ENCODE measurements at places on chromosomes 6 and 20.

DNA sequence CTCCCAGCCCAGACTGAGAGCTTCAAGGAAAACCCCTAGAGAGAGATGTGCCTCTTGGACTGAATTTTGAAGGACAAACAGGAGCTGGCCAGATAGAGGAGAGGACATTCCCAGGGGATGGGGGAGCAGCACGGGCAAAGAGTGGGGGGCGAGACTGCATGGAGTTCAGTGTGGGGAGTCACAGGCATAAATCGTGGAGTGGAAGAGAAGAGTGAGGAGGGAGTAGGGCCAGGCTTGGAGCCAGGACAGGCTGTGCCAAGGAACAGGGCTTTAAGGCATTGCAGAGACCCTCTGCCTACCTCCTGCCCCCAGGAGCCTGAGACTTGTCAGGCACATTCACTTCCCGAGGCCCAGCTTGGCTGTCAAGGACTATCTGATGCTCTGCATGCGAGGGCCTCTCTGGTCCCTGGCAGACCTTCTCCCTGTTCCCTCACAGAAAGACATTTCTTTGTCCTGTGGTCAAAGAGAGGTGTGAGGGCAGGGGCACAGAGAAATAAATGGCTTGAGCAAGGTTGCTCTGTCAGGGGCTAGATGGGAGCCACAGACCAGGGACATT is 5.2 kb upstream of the SLC22A7 start:
- DNase-seq = no peak

- no peak for DNase-seq
These were observed 32.3 kb upstream of the LY86 start for GRCh38 chr6:6556161-6556737.

DNA sequence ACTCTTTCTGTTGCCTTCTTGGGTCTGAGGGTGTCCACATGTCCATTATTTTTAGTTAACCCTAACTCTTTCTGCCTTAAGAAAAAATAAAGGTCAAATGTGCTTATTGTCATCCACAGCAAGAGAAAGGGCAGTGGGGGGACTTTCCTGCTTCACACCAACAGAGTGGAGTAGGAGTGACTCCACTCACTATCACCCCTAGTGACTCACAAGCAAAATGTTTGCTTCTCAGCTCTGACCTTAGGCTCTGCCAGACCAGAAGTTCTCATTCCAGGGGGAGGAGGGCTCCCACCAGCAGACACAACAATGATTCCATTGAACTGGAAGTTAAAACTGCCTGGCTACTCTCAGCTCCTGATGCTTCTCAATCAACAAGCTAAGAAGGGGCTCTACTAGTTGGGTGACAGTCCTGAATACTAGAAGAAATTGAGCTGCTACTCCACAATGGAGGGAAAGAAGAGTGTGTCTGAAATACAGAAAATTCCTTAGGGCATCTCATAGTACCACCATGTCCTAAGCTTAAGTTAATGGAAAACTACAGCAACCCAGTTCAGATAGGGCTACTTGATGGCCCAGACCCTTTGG is 83.9 kb upstream of the AFDN start:
- DNase-seq = no peak

GRCh38 chr6:150183105-150183504 is 40.3 kb downstream of the PPP1R14C start:
- DNase-seq = no peak

- no peak for DNase-seq
These were observed 19.0 kb downstream of the SENP6 start for GRCh38 chr6:75620381-75621304.

GRCh38 chr6:11804701-11805100 is 26.1 kb upstream of the ADTRP start:
- DNase-seq = no peak

GRCh38 chr20:18739751-18740166 is 73.8 kb upstream of the SCP2D1 start:
- DNase-seq = no peak

- DNase-seq = no peak
These were observed 96.5 kb upstream of the TBX18 start for GRCh38 chr6:84860920-84861319.

DNA sequence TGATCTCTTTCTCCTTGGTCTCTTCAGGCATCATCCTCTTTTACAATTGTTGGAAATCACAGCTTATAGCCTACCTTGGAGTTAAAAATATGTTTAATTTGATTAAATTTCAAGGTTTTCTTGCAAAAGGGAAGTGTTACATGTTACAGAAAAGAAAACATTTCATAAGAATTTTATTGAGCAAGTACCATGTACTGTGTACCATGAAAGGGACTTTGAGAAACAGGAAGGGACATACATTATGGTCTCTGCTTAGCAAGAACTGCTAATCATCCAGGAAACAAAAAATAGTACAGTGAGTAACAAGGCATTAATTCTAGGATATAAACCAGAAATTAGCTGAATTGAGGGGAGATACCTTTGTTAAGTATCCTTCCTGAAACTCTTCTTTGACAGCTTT is 145.3 kb upstream of the SPACA1 start:
- DNase-seq = no peak

DNA sequence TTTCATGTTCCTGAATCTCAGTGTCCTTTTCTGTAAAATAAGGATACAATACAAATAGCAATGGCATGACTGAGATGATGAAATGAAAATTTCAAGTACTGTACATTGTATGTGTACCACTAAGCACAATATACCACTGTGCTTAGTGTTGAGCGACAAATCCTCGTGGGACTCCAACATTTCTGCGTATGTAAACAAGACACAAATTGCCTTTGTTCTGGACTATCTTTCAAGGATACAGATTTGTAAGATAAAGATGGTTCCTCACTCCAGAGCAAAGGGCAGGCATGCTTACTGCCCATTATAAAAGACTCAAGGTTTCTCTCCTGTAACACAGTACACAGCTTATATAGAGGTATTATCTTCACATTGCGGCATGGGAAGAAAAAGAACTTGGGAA is 6.0 kb downstream of the RARS2 start:
- no peak for DNase-seq

DNA sequence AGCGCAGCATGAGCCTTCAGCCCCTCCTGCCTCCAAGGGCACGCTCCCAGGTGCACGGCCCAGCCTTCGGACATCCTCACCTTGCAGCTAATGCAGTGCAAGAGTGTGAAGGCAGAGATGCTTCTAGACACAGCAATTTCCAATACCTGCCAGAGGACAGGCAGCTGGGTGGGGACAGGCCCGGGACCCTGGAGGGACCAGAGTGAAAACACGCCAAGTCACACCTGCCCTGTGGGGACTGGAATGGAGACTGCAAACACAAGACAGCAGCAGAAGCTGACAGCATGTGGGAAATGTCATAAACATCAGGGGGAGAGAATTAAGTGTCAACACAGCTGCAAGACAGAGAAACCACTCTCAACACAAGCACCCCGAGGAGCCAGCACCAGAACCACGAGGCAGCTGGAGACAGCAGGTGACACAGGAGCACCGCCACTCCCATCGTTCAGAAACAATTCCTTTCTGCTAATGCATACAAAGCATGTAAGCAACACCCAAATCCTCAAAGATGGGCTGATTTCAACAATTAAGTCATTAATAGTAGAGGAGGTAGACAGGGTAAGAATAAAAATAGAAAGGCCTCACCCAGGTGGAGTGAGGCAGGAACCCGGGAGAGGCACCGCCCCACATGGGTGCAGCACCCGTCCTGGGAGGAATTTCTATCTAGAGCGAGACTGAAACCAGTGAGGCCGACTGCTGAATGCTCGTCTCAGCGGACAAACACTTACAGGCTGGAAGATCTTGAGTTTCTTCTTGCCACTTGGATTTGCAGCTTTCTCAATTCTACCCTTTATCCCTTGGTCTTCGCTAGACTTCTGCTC is 17.1 kb downstream of the DIDO1 start:
- no peak for DNase-seq

DNA sequence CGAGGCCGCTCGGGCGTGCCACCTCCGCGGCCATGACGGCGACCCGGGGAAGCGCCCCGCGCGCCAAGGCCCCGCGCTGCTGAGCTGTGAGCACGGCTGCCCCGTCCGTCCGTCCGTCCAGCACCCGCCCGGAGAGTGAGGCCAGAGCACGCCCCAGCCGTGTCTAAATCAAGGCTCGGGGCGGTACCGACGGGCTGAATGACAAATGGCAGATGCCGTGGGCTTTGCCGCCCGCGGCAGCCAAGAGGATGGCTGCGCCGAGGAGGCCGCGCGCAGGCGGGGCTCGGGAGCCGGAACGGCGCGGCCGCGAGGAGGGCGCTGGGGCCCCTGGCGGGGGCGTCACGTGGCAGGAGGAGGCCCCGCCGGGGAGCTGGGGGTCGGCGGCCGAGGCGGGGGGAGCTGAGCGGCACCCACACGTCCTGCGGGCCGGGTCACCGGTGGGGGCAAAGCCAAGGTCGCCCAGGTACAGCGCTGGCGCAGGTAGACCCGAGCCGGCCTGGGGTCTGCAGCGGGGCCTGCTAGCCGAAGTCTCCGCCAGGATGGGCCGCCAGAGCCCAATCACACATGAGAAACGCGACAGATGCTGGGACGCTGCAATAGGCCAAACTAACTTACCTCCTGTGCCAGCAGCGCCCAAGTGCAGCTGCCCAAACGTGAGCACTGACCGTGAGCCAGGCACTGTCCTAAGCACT is at the start of gene PLAGL1:
PLAGL1 (minus strand) TSS at position 140 of the 692 bp plus-strand sequence. CDS start 60,123 bp downstream, outside the sequence.
- DNase-seq = peak; percentile 27

DNA sequence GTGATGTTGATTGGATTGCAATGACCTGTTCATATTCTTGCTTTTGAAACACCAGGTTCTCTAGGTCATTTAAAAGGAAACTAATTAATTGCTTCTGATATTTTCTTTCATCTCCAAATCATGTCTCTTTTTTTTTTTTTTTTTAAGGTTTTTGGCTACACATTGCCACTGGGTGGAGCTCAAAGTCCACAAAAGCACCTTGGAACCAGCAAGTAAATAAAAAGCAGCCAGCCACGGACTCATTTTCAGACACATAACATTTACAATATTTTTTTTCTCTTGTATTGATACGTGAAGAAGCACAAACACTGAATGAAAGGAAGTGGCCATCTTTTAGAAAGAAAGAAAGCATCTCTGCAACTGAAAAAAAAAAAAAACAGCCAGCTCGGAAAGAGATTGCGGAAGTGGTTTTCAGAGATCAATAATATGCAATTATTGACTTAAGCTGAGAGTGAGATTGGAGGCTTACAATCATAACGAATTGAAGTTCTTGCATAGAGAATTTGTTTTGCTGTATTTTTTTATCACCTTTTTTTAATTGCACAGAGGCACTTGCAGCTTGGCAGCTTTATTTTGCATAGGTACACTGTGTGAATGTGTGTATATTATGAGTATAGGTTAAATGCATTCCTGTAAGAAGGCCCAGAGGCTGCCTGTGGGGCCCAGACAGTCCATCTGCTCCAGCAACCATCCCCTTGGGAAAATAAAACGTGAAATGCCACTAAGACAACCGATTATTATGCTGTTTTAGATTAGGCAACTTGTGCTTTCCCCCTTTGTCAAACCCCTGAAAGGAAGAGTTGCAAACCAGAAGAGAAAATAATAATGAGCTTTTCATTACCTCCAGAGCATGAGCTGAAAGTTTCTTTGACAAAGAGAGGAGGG is 28.2 kb downstream of the CGA start:
- DNase-seq = peak; percentile 28

DNA sequence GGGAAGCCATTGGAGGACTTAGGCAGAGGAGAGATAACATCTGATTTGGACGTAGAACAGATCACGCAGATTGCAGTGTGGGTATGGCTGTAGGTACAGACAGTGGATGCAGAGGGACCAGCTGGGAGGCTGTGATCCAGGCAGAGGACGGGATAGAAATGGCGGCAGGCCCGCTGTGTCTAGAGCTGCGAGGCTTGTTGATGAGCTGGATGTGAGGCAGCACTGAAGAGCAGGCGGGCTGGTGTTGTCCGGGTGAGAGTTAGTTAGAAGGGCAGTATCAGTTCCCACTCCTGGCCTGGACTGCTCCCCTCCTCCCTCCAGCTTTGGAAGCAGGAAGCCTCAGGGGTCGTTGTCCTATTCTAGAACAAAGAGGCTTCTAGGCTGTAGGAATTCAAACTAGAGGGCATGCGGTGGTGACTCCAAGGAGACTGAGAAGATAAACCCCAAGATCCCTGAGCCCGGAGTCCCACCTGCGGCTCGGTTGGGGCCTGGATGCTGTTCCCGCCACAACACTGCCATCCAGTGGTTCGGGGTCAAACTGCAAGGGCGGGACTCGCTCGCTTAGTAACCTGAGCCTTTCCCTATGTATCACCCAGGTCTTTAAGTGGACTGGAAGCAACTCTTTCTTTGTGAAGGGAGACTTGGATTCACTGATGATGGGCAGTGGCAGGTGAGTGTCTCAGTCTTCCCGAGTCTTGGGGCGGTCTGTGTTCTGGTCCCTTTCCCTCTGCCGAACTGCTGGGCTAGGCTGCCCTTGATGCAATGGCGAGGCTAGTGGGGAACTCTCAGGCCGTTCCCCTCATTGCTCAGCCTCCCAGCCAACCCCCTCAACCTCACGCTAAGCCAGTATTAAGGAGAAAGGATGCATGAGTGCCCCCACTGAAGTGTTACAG is 11.2 kb downstream of the TLDC2 start:
- peak; percentile 84 for DNase-seq

GRCh38 chr6:131281471-131282270 is 146.4 kb downstream of the AKAP7 start:
- peak; percentile 53 for DNase-seq

DNA sequence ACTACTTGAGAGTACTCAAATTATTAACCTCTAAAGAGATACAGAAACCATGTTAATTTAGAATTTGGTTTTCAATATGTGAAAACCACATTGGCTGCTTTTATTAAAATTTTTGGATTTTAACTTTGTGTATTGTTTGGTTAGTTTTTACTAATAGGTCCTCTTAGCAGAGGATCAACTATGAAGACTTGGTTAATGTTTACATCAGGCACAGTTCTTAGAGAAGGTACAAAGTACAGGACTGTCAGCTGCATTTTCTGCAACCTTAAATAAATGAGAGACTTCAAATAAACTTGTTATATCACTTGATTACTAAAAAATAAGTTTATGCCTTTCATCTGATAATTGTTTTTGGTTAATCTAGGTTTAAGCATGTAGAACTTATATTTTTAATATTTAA is 89.1 kb downstream of the PHF3 start:
- no peak for DNase-seq

DNA sequence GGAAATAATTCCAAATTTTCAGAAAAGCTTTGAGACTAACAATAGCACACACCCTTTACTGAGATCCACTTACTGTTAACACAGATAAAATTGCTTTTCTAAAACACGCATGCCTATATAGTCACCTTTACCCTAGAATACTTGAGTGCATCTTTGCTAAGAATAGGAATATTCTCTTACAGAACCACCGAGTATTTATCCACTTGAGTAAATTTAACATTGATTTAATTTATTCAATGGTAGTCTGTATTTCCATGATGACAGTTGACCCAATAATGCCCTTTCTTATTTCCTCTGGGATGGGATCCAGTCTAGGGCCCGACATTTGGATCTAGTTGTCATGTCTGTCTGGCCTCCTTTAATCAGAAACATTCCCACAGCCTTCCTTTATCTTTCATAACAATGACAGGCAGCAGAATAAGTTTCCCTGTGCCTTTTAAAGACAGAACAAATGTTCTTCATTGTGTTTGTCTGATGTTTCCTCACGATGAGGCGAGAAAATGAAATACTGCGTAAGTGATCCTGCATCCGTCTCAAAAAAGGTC is 56.6 kb upstream of the ERVFRD-1 start:
- no peak for DNase-seq
